ENCODE measurements at places on chromosomes 1 and 21. TPM values are rescaled to one million over a fixed set of nuclear protein-coding genes. Genes with fewer than 3 reads are reported as not detected.

Gene WDR64
- not detected for total RNA-seq

Gene NDC1
- 28.8 TPM for total RNA-seq

Gene NKAIN1
- total RNA-seq, result not detected

Gene MARK1
- not detected for total RNA-seq

Gene MIB2
- total RNA-seq, result 89.0 TPM

Gene MIA3
- 38.3 TPM for total RNA-seq

- DNase-seq, result no peak
Measured at GRCh38 chr21:36640721-36641244, 58.1 kb upstream of the SIM2 start.

DNA sequence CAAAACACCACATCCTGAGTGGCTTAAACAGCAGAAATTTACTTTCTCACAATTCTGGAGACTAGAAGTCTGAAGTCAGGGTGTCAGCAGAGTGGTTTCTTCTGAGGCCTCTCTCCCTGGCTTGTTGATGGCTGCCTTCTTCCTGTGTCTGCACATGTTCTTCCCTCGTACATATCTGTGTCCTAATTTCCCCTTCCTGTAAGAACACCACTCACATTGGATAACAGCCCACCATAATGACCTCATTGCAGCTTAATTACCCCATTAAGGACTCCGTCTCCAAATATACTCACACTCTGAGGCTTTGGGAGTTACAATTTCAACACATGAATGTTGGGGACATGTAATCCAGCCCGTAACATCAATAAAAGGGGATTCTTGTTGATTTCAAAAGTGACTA, 23.4 kb downstream of the C8A start:
- no peak for DNase-seq

DNA sequence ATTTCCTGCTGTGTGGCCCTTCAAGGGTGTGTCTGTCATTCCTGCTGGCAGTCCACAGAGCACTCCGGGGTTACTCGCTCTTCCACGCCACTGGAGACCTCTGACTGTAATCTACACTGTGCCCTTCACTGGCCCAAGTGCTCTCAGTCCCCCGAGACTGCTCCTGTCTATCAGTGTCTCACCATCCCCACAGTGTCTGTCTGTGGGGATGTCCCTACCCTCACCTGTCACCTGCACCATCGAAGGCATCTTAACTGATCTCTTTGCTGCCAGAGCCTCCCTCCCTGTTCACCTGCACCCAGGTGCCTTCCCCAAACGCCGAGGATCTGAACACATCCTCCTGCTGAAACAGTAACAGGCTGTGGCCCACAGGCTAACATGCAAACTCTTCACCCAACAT, 136.7 kb downstream of the MATN1 start:
- no peak for DNase-seq

DNA sequence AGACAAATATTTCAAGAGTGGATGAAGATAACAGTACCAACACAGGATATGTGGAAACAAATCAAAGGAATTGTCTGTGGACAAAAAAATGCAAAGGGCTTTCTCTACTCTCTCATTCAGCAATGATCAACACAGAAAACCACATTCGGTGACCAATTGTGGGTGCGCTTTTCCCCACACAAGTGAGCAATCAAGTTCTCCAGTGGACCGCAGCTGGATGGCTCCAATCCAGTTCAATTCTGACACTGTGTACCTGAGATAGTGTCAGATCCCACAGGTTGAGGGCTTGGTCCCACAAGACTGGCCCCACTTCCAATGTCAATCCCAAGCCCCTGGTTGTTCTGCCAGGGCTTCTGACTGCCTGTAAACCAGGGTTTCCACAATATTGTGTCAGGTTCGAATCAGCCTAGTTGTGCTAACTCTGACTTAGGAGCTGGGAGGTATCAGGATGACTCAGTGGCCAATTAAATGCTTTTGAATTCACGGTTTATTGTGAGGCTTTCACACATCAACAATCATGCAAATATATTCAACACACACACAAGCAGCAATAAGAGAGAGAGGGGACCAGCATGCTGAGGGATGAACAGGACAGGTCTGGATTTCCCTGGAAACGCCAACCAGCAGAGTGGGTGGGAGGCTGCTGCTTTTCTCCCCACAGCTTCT, 87.0 kb upstream of the BTG3 start:
- DNase-seq, result no peak

Data from HT-29 (cell line).